ENCODE measurements at places on chromosomes 5 and 9.

- no peak for DNase-seq
Measured at GRCh38 chr5:50325237-50325832, 115.8 kb downstream of the EMB start.

DNA sequence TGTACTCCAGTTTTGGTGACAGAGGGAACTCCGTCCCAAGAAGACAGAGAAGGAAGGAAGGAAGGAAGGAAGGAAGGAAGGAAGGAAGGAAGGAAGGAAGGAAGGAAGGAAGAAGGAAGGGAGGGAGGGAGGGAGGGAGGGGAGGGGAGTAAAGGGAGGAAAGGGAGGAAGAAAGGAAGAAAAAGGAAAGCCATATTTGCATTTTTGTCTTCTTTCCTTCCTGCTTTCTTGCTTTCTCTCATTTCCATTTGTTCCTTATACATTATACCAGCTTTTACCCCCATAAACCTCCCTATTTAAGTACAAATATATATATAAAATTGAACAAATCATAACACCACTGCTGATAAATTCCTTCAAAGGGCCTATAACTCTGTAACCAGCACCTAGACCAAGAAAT is 151.8 kb downstream of the SMC2 start:
- DNase-seq = no peak

DNA sequence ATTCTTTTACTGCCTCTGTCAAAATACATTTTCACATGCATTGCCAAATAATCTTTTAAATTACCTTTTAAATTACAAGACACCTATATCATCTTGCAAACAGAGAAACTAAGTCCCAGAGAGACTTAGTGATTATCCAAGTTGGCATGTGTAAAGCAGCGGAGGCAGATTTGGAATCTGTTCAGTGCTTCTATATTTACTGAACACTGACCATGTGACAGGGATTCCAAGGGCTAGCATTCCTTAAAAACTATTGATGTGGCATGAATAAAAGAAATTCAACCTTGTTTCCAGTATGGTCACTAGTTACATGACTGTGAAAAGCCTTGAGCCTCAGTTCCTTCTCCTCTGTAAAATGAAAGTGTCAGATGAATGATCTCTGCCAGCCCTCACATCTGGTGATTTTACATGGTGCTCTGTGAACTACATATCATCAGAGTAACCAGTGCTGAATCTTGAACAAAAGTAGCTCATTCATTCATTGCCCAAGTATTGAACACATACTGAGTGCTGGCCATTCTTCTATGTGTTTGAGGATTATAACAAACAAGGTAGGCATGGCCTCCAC is 71.9 kb upstream of the PPP1R2B start:
- DNase-seq = no peak

DNA sequence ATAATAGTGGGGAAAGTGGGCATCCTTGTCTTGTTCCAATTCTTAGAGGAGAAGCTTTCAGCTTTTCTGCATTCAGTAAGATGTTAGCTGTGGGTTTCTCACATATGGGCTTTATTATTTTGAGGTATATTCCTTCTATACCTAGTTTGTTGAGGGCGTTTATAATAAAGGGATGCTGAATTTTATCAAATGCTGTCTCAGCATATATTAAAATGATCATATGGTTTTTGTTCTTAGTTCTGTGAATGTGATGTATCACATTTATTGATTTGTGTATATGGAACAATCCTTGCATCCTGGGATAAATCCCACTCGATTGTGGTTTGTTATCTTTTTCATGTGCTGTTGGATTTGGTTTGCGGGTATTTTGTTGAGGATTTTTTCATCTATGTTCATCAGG is 43.1 kb downstream of the FGD3 start:
- DNase-seq = no peak

- no peak for DNase-seq
Measured at GRCh38 chr9:68437785-68438184, 81.4 kb downstream of the PGM5 start.

GRCh38 chr5:94422812-94423211 is 195.6 kb downstream of the KIAA0825 start:
- no peak for DNase-seq

DNA sequence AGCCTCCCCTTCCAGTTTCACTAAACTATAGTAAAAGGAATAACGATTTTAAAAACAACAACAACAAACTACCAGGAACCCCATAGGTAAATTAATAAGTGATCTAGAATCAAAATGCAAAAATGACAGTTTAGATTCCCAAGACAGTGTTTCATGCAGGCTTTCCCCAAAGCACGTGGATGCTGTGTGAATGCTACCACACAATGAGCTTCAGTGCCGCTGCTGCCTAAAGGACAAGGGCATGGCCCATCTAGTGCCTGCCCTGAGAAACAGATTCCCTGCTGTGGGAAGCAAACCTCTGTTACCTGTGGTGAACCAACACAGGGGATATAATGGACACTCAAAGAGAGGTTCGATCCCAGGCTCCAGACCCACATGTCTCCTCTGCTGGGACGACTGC is 23.7 kb upstream of the CKMT2 start:
- DNase-seq = no peak

DNA sequence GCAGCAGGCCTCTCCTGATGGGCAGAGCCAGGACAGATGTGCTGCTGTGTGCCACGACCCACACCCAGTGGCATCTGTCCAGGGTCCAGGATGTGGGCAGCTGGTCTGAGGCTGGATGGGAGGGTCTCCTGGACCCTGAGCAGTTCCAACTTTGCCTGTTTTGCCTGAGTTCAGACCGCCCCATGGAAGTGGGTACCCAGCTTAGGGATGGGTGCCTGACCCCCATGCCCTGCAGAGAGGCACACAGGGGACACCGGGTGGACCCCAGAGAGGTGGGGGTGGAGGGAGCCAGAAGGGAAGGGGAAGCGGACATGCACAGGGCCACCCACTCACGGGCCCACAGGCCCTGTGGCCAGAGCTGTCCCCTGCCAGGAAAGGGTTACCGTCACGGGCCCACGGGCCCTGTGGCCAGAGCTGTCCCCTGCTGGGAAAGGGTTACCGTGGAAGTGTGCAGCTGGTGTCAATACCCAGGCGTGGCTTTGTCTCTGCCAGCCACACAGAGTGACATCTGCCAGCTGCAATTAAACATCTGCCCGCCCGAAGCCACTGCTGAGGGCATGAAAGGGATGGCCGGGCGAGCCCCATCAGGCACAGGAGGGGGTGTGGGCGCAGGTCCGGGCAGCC is 50.0 kb downstream of the NACC2 start:
- no peak for DNase-seq

DNA sequence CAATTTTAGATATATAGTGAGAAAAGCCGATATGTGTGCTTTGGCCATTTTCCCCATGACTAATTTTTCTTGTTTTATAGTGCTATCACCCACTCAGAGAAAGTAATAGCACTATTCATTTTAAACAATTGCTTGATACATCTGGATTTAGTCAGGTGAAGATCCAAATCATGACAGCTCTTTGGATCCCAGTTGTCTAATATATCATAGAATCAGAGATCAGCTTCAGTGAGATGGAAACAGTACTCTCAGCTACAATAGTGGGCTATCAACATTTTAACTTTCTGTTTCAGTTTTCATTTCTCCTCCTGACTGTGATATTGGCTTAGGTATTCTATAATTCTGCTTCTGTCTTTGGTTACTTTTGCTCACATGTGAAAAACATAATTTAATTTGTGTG is 38.7 kb downstream of the VCAN start:
- DNase-seq = no peak

- no peak for DNase-seq
Measured at GRCh38 chr9:37730839-37731238, 22.8 kb upstream of the TRMT10B start.

DNA sequence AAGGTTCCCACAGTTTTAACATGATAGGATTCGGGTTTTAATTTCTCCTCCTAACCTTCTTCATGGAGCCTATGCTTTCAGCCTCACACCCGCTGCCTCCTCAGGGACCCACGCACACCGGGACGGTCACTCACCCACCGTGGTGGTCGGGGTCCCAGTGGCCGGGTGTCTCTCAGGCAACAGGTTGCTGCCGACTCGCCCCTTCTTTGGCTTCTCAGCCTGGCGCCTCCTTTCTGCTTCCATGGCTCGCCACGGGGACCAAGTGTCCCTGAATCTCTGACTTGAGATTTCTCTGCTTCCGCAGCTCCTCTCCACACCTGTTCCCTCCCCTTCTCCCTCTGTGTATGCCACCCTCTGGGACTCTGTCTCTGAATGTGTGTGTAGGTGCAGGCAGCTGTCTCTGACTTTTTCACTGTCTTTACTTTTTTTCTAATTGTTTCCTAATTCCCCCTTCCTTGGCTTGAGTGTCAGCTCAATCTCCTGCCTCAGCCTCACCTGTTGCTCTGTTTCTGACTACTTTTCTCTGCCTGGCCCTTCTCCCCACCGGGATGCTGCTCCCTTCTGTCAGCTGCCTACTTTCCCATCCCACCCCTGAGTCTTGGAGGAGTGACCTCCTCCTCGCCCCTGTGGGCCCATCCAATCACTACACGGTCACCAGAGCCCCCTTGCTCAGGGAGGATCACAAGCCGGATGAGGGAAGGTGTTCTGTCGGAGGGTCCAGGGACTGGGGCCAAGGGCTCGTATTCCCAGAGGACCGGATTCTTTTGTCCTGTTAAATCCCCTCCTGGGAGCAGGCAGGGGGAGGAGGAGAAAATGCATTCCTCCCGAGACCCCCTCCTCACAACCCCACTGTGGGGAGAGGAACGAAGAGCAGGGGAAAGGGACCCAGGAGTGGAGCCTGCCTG is at the start of gene PROP1:
Gene PROP1 (minus strand): TSS at position 552 of the 905 bp plus-strand sequence. CDS start 309 bp downstream, at position 243.
- DNase-seq = no peak

DNA sequence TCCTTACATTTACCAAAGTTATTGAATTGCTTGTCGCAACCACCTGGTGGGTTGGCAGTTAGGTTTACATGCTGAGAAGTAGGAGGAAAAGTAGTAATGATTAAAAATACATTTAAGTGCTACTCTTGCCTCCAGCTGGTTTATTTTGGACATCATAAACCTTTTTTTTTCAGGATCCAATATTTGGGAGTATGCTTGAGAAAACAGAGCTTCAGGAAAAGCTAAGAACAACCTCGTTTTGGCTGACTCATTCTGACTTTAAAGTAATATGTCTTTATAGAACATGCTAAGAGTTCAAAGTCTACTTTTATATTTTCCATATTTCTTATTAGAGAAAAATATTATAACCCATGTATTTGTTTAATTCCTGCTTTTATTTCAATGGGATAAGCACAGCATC is 41.7 kb upstream of the BNC2 start:
- DNase-seq = no peak

DNA sequence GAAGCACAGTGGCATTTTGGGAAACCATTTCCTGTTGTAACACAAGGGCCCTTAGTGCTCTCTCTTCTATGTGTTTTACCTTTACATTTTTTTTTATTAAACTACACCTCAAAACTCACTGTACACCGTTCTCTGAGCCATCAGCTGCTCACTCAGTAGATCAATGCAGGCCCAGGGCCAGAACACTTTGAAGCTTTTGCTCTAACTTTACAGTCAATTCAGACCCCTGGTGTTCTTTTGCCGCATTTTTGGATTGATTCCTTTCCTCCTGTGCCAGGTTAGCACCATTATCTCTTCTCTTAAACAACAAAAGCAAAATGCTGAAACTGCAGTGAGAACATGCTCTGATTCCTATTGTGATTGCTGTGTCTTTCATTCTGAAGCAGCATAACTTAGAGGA is 269.8 kb upstream of the RGMB start:
- DNase-seq = no peak

- DNase-seq = no peak
Measured at GRCh38 chr9:84123648-84124406, 143.2 kb downstream of the RMI1 start.

GRCh38 chr5:90311401-90311800 is 98.2 kb downstream of the CETN3 start:
- DNase-seq = no peak

DNA sequence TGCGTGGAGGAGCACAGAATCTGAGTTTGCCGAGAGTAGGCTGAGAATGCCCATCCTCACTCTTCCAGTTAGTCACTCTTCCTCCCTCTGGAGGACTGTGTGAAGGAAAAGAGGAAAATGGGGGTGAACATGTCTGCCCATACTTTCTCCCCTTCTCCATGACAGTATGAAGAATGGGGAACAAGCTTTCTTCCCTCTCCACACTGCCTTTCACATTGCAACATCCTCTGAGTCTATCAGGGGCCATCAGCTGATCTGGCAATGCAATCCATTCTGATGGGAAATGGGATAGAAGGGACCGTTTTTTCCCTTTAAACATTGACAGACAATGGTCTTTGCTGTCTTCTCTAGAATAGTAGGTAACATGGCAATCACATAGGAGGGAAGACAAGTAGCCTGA is 56.8 kb downstream of the UGCG start:
- DNase-seq = no peak

DNA sequence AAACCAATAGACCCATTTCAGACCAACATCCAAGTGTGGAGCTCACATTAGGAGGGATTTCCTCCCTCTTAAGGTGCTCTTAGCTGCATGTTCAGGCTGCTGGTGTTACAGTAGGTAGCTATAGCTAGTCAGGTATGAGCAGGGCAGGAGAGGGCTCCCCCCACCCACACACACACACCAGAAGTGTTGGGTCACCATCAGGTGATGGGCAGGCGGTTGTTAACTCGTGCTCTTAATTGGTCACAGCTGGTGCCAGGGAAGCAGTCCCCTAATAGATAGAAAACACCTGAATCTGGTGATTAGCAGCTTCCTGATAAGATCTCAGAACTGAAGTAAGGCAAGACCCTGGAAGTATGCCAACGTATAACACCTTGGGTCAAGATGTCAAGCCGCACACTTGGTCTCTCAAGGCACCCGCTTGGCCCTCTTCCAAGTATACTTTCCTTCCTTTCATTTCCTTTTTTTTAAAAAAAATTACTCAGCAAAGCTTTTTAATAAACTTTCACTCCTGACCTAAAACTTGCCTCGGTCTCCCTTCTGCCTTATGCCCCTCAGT is 532.4 kb downstream of the DNAH5 start:
- no peak for DNase-seq

GRCh38 chr5:110268283-110268682 is 458.2 kb downstream of the TMEM232 start:
- DNase-seq = no peak

GRCh38 chr5:17317473-17317872 is 100.0 kb downstream of the BASP1 start:
- no peak for DNase-seq

- DNase-seq = no peak
Measured at GRCh38 chr5:96004087-96004486, 42.4 kb upstream of the ELL2 start.

DNA sequence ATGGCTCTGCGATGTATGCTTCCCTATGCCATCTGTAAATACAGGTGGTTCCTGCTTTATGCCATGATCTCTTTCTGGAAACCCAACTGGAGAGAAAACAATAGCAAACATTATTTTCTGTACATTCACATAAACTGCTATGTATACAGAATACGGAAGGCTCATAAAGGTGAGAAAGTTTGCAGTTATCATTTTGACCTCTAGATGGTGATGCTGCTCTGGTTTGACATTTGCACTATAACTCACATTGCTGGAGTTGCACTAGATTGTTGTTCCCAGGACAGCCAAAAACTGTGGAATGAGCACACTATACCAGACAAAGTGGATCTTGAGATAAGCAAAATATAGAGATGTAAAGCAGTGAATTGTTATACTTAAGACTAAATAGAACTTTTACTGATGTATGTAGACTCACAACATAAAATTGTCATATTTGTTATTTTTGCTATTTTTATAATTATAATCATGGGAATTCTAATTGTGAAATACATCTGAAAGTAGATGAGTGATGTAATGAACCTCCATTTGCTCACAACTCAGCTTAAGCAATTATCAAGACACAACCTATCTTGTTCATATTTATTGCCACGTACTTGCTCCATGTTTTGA is 246.5 kb downstream of the PTPRD start:
- no peak for DNase-seq
